Activated gamma-delta T cell (primary cell): ENCODE measurements at places on chromosomes 6 and 20.

DNA sequence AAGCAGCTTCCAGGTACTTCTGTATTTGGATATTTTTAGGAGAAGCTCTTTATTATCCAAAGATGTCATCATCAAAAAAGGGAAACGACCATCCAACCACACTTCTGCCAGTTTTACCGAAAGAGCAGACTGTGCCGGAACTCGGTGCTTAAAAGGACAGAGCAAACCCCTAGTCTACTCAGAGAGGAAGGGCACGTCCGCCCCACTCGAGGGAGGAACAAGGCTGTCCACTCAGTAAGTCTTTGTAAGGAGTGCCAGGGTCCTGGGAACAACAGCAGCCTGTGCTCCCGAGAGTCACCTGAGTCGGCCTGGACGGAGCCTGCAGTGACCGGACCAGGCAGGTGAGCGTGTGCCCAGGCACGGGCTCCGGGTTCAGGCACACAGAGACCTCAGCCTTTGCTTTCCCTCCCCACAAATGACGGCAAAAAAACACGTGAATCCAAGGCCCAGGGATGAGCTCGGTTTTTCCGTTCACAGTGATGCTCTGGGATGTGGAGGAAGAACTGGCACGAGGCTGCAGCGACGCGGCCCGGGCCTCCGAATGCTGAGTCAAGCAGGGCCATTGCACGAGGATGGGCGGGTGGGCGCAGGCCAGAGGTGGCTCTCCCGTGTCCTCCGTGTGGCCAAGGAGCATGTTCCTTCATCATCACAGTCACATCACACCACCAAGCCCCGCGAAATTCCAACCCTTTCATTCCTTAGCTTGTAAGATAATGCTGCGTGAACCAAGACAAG, 17.4 kb upstream of the SLCO4A1 start:
- no peak for DNase-seq

DNA sequence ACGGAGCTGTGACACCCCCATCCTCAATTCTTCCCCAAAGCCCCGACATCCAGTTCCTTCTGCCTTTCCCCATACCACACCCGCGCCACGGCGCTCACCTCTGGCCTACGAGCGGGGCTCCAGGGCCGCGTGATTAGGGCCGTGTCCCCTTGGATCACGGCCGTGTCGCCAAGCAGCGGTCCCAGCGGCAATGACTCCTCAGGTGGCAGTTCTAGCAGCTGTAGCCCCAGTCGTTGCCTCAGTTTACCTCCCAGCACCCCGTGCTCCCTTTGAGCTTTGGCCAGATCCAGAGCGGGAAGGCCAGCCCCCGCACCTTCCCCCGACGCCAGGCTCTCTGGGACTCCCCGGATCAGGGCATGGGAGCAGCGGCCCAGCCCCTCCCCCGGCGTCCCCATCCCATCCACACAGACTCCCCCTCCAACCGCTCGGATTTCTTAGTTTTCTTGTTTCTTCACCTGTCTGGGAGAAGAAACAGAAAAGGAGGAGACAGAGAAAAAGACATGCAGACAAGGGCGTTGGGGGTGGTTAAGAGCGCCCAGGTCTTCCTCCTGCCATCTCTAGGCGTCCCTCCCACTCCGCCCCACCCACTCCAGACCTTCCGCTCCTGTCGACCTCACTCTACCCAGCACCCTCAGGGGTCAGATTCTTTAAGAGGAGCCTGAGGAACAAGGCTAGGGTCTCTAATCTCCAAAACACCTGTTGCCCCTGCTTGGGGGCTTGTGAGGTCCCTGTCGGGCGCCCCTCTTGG, at the start of gene DDAH2:
TSS of gene DDAH2 (minus strand) at position 533 of the 748 bp plus-strand sequence. CDS start at position 395, 138 bp downstream.
- no peak for DNase-seq

GRCh38 chr6:35161776-35162607, 20.9 kb upstream of the TCP11 start:
- DNase-seq, result no peak

DNA sequence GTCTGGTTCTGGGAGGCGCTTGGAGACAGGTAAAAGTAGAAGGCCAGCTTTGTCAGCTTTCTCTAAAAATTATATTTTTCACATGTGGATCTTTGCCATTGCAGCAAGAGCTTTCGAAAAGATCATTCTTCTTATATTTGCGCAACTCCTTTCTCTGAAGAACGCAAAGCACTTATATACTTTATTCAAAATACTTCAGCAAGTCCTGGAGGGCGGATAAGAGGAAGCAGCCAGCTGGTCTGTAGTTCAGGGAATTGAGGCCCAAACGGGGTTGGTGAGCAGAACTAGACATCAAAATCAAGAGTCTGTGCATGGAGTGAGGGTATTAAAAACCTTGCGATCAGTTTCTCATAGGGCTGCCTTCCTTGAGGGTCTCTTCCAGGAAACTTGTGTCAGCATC, 182.3 kb downstream of the DTNBP1 start:
- DNase-seq, result no peak

DNA sequence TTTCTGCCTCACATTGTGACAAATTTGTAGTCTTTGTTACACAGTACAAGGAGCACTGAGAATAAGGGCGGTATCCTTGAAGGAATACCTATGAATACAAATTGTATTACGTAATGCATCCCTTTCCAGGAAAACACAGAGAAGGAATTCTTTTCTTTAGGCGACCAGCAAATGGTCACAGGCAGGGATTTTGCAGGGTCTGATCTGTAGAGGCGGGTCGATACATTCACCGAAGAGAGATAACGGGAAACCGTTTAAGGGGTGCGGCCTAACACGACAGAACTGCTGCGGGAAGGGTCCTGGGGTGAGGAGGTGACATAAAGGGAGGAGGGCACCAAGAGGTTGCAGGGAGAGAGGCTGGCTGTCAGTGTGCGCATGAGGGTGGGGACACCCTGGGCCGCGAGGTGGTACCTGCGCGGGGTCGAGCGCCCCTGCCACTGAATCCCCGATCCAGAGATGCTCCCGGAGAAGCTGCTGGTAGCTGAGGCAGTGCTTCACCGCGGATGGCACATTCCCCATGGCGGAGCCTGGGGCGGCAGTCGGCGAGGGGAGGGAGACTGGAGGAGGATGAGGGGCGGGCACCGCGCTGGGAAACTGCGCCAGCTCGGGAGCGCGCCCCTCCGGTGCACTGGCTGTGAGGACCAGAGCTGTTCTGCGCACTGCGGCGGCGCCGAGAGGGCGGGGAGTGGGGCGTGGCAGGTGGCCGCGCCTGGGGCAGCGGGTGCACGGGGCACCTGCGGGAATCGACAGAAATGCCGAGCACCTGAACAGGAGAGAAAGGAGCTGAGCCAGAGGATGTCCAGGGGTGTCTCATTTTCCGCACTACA, at the start of gene HMGCLL1:
TSS of gene HMGCLL1 (minus strand) at position 656 of the 827 bp plus-strand sequence. CDS start at position 519, 137 bp downstream.
- DNase-seq, result no peak

DNA sequence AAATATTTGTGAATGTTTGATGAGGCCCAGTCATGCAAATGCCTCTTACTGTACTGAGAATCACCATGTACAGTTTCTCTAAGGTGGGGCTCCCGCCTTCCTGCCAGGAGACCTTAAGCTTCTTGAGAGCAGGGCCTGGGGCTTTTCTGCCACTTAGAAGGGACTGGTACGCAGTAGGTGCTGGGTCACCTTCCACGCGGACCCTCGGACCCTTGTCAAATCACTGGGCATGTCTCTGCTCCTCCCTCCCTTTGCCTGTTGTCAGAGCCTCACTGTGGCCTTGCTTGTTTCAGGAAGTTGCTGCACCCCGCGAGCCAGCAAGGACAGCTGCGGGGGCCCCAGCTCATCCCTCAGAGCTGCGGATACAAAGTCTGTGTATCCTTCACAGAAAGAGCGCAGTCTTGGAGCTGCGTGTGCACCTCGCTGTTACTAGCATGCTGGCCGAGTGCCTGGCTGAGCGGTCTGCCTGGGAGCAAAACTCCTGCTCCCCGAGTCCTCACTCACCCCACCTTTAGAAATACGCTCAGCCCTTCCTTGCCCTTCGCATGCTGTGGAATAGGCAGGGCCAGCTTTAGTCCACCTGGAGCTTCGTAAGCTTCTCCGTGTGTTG, 30.7 kb upstream of the IRF4 start:
- no peak for DNase-seq

DNA sequence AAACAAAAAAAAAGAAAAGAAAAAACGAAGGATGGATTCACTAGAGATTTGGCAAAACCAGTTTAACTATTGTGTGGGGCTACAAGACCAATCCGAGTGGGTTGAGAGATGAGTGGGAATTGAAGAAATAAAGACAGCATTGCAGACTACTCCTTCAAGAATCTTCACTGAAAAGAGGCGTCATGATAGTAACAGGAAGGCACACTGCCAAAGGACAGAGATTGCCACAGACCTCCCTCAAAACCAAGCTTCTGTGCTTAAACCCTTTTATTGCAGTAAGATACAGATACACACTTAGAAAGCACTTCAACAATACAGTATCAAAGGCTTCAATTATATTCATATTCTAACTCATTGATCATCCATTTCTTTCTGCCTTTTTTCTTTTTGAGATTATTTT, 103.9 kb downstream of the IPCEF1 start:
- DNase-seq, result no peak

GRCh38 chr20:10739134-10739533, 65.3 kb upstream of the JAG1 start:
- no peak for DNase-seq

GRCh38 chr20:35171753-35172433, at the start of gene PROCR:
PROCR (plus strand) TSS chr20:35172072; CDS start chr20:35172155, 83 bp downstream.
- DNase-seq, result no peak

DNA sequence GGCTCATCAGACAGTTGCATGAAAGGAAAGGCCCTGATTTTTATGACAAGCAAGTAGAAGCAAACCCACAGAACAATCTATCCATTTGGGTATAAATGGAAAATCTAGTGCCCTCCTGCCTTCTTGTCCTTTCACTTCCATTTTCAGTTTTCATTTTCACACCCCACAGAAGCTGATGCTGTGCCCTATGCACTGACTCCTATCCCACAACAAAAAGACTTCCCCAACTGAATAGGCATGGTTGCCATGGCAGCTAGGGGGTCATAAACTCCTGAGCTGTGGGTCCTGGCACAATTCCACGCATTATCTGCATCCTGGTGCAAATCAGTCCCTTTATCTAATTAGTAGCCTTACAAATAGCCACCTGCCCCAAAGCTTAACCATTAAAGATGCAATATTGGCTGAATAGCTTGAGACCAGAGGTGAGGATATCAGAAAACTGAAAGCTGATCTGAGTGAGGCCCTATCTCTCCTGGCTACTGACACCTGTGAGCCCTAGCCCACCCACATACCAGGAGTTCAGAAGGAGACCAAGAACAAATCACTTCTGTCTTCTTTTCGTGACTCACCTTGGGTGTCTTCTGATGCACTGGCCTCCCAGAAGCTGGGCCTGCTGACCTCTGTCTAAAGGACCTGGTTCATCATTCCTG, 34.9 kb upstream of the HEY2 start:
- no peak for DNase-seq

DNA sequence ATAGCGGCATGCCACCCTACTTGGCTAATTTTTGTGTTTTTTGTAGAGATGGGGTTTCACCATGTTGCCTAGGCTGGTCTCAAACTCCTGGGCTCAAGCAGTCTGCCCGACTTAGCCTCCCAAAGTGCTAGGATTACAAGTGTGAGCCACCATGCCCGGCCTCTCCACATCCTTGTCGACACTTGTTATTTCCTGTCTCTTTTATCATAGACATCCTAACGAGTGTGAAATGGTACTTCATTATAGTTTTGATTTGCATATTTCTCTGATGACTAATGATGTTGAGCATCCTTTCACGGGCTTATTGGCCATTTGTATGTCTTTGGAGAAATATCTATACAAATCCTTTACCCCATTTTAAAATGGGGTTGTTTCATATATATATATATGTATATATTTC, 39.0 kb upstream of the ASXL1 start:
- no peak for DNase-seq

GRCh38 chr6:4103929-4104328, 25.0 kb upstream of the FAM217A start:
- DNase-seq, result no peak

- no peak for DNase-seq
Observed at GRCh38 chr6:90294008-90294511, 2.6 kb downstream of the BACH2 start.

GRCh38 chr6:69887714-69888345, 21.5 kb downstream of the COL19A1 start:
- no peak for DNase-seq

DNA sequence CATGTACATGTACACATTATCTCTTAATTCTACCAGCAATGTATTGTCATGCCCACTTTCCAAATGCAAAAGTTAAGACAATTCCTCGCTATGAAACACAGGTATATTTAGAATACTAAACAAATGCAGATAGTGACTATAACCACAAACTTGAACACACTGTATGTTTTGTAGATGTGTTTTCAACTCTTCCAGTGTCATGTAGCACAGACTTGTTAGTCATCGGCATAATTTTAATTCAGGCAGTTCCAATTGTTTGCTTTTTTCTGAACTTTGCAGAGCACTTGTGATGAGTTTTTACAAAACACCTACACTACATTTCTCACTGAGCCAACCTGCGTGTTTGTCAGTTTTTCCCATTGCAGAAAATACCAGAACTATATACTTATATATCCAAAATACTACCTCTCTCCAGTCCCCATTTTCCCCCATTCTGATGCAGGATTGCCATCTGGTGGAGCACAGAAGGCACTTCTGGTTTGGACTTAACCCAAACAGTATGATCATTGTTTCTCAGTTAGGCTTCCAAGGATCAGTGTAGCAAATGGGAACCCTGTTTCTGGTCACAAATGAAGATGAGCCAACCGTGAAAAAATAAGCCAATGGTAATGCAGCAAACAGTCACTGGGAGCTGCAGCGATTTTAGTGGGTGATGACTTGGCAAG, 143.4 kb downstream of the ADGRB3 start:
- no peak for DNase-seq

GRCh38 chr20:56606174-56606945, 22.7 kb upstream of the TFAP2C start:
- no peak for DNase-seq
